Fibroblast of lung (primary cell): ENCODE measurements at places on chromosomes 5 and 9.
A peak's percentile ranks its signal among the peaks of the same experiment; 100 is the strongest.

- no peak for DNase-seq
Measured at GRCh38 chr9:35114840-35115628, 628 bp downstream of the ATOSB start.

DNA sequence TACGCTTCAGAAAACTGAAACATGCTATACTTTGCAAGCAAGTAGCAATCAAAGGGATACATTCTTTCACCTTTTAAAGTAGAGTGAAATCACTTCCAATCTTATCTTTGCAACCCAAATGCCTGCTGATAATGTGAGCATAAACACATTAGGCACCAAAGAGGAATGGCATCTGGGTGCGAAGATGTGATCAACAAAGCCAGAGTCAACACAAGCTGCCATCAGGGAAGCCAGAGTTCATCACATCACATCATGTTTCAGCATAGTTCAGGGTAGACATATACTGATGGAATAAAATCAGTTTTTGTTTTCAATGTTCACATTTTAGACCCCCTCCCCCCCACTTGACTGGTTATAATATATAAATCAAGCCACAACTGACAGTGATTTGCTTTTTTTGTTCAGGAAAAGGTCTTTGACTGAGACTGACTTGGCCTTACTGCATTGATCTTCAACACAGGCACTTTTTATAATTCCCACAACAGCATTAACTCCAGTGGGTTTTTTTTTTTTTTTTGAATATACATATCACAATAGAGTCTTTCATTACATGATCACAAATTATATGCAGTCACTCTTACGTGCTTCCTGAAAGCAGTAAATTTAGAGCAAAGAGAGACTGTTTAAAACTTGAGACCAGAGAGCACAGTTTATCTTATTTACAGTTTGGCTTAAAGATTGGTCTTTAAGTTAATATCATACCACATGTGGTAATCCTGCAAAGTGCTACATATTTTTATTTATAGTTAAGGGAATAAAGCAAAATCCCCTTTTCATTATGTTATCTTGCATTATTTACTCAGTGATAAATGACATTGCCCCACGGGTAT, 20.3 kb downstream of the AOPEP start:
- peak; percentile 13 for DNase-seq

- DNase-seq = no peak
Measured at GRCh38 chr9:17888066-17888465, 309.2 kb downstream of the SH3GL2 start.

DNA sequence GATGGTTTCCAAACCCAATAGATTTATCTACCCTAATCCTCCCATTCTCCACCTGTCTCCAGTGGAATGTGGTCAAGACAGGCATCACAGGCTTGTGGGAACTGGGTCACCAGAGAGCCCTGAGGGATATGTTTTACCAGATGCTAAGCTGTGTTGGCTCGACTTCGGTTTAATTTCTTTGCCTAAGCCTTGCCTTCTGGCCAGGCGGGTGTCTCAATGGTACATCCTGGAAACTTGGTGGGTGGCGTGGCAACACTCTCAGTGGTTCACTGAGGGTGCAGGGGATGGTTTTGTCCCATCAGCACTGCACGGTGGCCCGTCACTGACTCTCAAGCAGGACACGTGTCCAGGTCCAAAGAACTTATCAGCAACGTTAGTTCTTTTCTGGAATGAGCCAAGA, 192.2 kb downstream of the TENT4A start:
- no peak for DNase-seq

- DNase-seq = peak; percentile 37
Measured at GRCh38 chr5:175216991-175217390, 227.0 kb downstream of the DRD1 start.

- no peak for DNase-seq
Measured at GRCh38 chr5:166058660-166059059, 2232.8 kb upstream of the WWC1 start.

GRCh38 chr9:116404228-116404627, 250.6 kb downstream of the PAPPA start:
- no peak for DNase-seq

- no peak for DNase-seq
Measured at GRCh38 chr5:138968601-138969000, 93.5 kb upstream of the LRRTM2 start.

GRCh38 chr9:135287627-135288026, 192.0 kb upstream of the PPP1R26 start:
- no peak for DNase-seq

DNA sequence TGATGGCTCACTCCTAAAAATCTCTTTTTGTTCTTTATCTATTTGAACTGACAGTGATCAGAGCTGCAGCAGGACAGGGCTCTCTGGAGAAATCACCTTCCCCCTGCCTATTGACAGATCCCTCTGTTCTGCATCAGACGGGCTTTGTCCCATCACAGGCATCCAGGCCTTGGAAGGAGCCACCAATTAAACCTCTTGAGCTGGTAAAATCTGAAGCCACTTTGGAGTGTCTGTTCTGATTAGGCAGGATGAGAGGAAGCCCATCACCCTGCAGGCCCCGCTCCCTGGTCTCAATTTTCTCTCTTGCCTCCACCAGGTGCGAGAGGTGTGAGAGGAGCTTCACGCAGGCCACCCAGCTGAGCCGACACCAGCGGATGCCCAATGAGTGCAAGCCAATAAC, 97.7 kb downstream of the PRDM6 start:
- DNase-seq = no peak

- peak; percentile 99 for DNase-seq
Measured at GRCh38 chr5:123700624-123701287, 188.8 kb downstream of the CSNK1G3 start.

GRCh38 chr9:95058121-95058785, 259.3 kb downstream of the FANCC start:
- no peak for DNase-seq

GRCh38 chr9:129405089-129405826, 215.6 kb downstream of the C9orf50 start:
- no peak for DNase-seq

- DNase-seq = no peak
Measured at GRCh38 chr5:133406977-133407632, 205.2 kb downstream of the FSTL4 start.
